Left cardiac atrium (tissue), 4 donors: ENCODE measurements at places on chromosomes 1 and 21. TPM values are rescaled to one million over a fixed set of nuclear protein-coding genes. Genes with fewer than 3 reads are reported as not detected.
A peak's percentile ranks its signal among the peaks of the same experiment; 100 is the strongest.

GRCh38 chr1:147625362-147625995, 44.8 kb downstream of the ACP6 start:
- DNase-seq = no peak

The OR2AK2 gene
- total RNA-seq = not detected

DNA sequence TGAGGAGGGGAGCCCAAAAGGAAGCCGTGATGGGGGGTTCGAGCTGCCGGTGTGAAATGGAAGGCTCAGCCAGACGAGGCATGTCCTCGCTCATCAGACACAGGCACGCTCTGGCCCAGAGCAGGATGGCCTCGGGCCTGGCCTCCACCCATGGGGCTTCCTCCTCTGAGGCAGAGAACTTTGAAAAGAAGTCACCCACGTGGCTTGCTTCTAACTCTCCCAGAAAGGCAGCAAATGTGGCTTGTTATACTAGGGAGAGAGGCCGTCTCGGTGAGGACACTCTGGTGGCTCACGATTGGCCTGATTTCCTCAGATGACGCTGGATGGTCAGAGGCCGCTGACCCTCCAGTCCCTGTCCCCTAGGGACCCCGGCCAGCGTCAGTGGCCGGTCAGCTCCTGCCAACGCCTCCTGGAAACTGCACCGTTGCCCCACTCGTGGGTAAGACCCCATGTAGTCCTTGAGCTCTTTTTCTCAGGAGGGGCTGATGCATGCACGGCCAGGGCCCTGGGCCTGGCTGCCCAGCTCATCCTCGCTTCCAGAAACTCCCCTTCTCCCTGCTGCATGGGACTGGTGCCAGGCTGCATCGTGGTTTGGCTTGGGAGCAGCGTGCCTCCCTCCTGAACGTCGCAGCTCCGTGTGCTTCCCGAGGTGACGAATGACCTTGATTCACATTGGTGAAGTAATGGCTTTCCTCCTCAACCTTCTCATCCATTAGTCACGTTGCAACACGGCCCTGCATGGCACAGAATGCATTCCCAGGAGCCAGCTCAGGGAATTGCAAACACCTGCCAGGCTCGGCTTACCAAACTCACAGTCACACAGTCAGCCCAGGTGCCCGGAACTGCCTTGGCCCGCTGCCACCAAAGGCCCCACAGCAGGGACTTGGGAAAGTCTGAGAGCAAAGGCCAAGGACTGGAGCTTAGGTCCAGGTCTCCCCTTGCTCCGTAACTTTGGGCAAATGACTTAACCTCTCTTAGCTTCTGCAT, 58.8 kb downstream of the TOMM20 start:
- peak; percentile 71 for DNase-seq

GRCh38 chr1:93448983-93449804, 1.3 kb downstream of the FNBP1L start:
- DNase-seq = no peak

The RUNX3 gene
- 1.3 TPM for total RNA-seq

The CFHR4 gene
- not detected for total RNA-seq

GRCh38 chr21:42621819-42622177, 31.6 kb upstream of the PDE9A start:
- no peak for DNase-seq

DNA sequence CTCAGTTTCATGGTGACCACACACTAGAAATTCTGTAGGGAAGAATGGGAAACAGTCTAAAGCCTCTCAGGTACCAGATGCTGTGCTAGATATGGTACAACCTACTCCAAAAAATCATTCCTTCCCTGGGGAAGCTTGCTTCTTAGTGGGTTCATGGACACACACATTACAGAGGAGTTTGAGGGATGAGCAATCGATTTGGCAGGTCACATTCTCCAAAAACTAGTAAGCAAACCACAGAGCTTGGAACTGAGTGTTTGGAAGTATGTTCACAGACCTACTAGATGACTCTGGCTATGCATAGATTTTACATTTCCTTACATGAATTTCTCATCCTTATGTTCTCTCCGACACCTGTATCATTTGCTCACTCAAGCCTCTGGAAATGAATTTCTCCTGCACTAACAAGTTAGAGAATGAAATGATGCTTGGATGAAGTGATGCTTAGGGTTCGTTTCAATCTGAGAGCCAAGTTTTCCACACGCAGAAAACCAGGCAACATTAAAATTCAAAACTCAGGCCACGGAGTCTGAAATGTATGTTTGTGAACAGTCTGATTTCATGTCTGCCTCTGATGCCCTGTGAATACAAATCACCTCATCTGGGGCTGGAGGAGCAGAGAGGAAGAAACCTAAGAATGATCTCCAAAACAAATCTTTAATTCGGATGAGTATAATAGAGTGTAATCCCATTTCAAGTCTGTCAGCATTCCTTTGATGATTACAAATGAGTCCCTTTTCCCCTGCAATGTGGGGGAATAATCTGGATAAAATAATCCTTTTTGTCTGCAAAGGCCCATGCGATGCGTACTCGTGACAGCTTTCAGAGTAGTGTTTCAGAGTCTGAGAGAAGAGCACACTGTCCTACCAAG, 11.0 kb downstream of the EVA1C start:
- no peak for DNase-seq

The FCRL6 gene
- total RNA-seq = 1.1 TPM

DNA sequence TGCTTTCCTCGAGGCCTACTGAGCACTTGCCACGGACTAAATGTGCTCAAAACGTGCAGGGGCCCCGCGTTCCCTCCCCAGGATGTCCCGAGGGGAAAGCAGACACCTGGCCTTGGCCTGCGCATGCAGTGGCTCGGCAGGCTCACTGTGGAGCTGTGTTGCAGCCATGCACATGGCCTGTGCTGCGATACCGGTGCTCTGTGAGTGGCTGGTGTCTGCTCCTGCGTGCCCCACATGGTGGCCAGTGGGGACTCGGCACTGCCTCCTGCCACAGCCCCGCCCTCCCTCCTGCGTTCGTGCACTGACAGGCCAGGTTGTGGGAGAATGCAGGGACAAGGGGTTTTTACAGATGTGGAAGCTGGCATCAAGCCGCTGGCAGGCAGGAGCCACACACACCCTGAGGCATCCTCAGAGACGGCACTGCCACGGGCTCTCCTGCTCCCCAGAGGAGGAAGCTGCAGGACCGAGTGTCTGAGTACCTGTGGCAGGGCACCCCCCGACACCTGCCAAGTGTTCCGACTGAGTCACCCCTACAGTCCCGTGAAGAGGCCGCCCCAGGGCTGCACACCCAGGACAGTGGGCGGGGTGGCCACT, 16.9 kb upstream of the PTTG1IP start:
- no peak for DNase-seq

DNA sequence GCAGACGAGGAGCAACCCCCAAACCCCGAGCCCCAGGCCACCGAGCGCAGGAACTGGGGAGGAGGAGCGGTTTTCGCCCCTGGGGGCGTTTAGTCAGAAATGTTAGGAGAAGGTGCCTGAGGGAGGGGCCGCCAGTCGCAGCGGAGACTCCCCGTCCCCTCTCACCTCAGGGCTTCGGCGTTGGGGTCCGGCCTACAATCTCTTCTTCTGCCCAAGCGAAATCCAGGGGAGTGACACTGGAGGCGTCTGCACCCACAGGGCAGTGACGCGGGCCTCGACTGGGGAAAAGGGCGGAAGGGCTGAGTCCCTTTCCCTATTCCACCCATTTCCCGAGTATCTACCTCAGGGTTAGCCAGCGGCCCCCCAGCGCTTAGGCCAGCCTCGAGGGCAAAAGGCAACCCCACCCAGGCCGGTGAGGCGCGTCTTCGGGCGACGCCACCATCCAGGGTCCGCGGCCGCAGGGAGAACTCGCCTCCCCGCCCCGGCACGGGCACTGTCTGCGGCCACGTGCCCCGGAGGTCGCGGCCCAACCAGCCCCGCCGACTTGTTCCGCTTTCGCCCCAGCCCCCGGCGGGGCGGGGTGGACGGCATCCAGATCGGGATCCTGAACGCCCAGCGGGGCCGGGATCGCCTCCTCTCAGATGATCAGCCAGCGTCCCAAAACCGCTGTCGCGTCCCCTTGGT, 118.7 kb upstream of the BARHL2 start:
- DNase-seq = peak; percentile 39

DNA sequence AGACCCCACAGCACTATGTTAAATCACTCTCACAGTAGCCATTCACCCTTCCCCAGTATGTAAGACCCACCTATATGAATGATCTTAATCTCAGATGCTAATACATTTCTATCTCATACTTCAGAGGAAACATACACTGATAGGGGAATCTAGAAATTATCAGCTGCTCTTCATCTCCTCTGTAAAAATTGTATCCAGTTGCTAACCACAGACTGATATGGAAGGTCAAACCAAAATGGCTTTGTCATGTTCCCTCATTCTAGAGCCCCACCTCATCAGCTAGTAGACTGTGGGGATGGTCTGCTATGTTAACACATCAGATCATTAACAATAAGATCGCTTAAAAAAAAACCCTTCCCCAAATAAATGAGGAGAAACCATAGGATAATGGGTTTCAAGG, 71.7 kb downstream of the UBR4 start:
- DNase-seq = no peak

DNA sequence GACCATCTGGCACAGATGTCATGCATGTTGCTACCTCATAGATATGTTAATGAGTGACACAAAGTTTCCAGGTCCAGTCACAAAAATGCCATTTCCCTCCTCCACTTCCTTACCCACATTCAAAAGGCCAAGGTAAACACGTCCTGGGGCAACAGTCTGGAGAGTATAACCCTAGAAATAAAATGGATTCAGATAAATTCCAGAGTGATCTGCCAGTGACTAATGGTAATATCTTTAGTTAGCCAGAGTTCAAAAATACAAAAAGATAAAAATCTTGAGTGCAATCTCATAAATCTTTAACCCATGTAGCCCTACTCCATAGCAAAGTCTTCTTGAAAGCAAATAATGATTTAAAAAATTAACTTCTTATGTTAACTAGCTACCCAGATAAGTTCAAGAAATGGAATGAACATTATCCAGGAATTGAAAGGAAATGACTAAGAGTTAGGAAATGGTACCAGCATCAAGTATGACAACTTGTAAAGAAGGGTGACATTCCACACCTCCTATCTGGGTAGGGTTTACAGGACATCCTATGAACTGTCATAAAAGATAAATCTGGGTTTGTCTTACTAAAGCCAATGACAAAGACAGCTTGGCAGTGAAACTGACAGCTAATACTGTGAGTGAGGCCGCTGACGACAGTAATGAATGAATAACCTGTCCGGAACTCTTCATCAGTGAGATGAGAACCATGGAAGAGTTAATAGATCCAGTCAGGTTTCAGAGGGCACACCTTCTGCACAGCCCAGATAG, 18.1 kb downstream of the RGS2 start:
- no peak for DNase-seq

The CNST gene
- 17.0 TPM for total RNA-seq

DNA sequence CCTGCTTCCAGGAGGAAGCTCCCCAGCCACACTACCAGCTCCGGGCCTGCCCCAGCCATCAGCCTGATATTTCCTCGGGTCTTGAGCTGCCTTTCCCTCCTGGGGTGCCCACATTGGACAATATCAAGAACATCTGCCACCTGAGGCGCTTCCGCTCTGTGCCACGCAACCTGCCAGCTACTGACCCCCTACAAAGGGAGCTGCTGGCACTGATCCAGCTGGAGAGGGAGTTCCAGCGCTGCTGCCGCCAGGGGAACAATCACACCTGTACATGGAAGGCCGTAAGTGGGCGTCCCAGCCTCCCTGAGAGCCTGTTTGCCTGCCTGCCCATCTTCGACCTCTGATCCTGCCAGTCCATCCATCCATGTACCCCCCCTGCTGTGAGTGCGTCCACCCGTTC, 3.6 kb downstream of the ECM1 start:
- DNase-seq = no peak

DNA sequence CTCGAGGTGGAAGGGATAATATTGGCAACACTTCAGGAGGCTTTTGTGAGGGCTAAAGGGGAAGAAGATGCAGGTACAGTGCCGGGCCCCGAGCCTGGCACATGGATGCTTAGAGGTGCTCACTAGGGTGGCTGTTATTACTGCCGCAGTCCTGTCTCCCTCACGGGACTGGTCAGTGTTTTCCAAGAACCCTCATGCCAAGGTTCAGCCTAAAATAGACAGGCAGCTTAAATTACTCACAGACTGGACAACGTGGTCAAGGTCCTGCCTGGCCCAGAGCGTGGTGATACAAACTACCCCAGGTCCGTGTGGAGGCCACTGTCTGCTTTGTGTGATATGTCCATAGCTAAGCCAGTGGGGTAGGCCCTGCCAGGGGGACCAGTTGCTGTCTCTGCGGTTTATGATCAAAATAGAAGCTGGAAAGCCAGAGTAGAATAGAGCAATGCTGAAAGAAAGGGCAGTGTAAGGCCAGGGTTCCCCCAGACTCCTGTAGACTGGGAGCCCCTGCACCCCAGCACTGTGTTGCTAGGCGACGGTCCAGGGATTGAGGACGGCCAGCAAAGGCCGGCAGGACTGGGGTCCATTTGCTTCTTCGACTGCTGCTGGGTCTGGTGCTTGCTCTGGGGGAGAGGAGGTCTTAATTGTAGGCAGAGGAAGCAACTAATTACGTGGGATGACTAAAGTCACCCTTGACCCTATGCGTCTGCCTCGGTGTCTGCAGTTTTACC, 36.1 kb downstream of the ELAPOR1 start:
- no peak for DNase-seq

The SPRR2E gene
- total RNA-seq = not detected

DNA sequence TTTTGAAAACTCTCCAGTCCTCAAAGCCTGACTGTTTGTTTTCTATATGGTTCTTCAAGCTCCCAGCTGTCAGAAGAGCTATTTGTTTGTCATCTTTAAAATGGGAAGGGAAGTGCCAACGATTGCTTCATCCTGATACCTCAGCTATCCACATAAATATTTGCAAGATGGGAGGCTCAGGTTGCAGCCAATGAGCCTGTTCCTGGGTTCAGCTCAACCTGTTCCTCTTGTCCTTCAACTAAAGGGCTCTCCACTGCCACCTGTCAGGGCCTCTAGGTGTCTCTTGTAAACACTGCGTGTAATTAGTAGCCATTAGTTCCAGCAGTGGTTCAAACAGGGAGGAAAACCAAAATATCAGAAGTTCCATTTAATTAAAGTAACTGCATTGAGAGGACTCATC, 445.1 kb downstream of the AJAP1 start:
- no peak for DNase-seq

The EVA1B gene
- 16.7 TPM for total RNA-seq

The KCNJ9 gene
- total RNA-seq = 0.06 TPM

DNA sequence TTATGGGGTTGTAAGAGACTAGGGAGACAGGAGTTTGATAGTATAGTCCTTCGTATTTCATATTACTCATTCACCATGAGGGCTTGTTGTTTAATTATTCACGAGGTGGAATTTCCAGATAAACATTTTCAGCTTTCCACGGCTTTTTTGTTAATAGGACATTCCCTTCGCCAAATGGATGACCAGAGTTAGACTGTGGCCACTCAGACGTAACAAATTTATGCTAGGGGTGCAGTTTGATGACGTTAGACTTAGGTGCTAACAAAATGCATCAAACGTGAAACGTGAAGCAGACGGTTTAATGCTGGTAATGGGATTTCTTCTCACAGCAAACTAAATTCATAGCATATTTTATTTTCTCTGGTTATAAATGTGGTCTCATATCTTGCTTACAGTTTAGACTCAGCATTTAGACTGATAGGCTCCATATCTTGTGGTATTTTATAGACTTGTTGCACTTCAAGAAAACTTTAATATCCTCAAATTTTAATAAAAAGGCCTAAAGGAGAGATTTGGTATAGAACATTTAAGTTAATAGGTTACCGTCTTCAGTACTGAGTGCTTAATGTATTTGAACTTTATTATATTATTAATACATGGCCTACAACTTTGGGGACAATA, 2.3 kb downstream of the DHX9 start:
- DNase-seq = no peak
